ENCODE measurements at places on chromosomes 4 and X.

- no peak for DNase-seq
These were observed 953.5 kb upstream of the INTU start for GRCh38 chr4:126679303-126679702.

GRCh38 chr4:184424279-184424678, 50.1 kb downstream of the IRF2 start:
- no peak for DNase-seq

DNA sequence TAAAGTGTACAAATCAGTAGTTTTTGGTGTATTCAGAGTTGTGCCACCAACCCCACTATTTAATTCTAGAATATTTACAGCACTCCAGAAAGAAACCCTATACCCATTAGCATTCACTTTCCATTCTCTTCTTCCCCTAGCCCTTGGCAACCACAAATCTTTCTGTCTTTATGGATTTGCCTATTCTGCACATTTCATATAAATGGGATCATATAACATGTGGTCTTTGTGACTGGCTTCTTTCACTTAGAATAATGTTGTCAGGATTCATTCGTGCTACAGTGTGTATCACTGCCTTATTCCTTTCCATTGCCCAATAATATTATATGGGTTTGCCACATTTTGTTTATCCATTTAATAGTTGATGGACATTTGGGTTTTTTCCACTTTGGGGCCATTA, 32.2 kb downstream of the SGMS2 start:
- DNase-seq = no peak

DNA sequence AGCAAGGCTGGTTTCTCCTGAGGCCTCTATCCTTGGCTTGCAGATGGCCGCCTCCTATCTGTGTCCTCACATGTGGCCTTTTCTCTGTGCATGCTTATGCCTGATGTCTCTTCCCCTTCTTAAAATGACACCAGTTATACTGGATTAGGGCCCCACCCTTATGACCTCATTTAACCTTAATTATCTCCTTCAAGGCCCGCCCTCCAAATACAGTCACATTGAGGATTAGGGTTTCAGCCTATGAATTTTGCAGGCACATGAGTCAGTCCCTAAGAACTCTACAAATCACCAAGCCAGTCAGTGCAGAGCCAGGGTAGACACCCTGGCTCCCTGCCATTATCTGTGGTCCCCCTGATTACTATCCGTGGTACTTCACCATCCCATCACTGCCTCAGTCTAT, 51.6 kb downstream of the MAML3 start:
- no peak for DNase-seq

- no peak for DNase-seq
These were observed 6.7 kb downstream of the TCEAL1 start for GRCh38 chrX:103635436-103635835.

DNA sequence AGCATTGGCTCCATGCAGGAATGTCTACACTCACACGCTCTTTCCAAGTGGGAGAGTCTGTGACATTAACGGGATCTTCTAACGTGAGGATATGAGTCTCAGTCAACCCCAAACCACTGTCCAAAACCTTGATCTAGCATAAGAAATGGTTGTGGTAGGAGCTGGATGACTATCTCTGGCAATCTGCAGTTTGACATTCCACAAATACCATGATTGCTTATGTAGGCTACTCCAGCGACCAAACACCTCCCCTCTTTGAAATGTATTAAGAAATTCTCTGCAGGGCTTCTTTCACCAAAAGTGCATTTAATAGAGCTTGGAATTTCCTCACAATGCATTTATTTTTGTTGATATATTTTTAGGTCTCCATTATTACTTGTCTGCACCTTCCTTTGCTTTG, 14.1 kb upstream of the STX18 start:
- DNase-seq = no peak

DNA sequence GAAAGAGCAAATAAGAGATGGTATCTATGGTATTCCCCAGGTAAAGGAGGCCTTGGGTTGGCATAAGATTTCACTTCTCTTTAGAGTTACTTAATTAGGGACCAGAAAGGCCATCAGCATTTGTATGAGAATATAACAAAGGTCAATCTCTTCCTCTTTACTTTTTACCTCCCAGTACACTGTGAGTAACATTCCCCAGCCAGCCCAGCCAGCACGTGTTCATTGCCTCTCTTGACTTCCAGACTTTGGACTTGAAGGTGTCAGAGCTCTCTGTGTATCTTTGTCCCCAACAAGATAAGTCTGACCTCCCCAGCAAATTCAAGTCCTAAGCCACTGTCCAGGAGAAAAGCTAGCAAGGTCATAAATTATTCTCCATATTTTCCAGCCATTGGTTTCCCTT, 110.5 kb downstream of the AR start:
- DNase-seq = no peak

DNA sequence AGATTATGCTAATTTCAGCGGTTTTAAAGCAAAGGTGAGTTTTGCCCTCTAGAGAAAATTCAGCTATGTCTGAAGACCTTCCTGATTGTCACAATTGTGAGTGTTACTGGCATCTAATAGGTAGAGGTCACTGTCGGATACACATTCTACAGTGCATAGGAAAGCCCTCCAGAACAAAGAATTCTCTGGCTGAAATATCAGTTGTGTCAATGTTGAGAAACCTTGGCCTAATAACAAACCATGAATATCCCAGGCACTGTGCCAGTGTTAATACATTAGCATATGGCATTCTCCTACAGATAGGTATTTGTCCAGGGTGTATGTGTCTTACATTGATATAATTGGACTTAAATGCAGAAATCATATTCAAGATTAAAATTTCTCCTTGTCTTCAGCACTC, 294.3 kb downstream of the FSTL5 start:
- DNase-seq = no peak

- DNase-seq = no peak
These were observed 65.3 kb downstream of the CASP3 start for GRCh38 chr4:184583738-184584502.

GRCh38 chr4:153905231-153905630, 116.3 kb upstream of the SFRP2 start:
- DNase-seq = no peak

GRCh38 chr4:35525192-35525978, 718.9 kb downstream of the ARAP2 start:
- DNase-seq = no peak

- no peak for DNase-seq
These were observed 232.2 kb upstream of the SLIT2 start for GRCh38 chr4:20019310-20020015.

GRCh38 chrX:10811111-10811510, 190.7 kb upstream of the MID1 start:
- DNase-seq = no peak

GRCh38 chrX:2894885-2895292, 34.2 kb downstream of the ARSD start:
- DNase-seq = no peak

GRCh38 chr4:94635177-94635576, 122.6 kb upstream of the BMPR1B start:
- no peak for DNase-seq
